ENCODE measurements at places on chromosomes 2 and 18.

GRCh38 chr2:208255557-208256106, 761 bp upstream of the IDH1 start:
- DNase-seq = no peak

GRCh38 chr2:121243821-121244460, 41.1 kb downstream of the TFCP2L1 start:
- DNase-seq = no peak

- DNase-seq = no peak
Observed at GRCh38 chr2:126586317-126586716, 69.6 kb upstream of the GYPC start.

GRCh38 chr2:36478332-36478738, 119.6 kb downstream of the FEZ2 start:
- no peak for DNase-seq

DNA sequence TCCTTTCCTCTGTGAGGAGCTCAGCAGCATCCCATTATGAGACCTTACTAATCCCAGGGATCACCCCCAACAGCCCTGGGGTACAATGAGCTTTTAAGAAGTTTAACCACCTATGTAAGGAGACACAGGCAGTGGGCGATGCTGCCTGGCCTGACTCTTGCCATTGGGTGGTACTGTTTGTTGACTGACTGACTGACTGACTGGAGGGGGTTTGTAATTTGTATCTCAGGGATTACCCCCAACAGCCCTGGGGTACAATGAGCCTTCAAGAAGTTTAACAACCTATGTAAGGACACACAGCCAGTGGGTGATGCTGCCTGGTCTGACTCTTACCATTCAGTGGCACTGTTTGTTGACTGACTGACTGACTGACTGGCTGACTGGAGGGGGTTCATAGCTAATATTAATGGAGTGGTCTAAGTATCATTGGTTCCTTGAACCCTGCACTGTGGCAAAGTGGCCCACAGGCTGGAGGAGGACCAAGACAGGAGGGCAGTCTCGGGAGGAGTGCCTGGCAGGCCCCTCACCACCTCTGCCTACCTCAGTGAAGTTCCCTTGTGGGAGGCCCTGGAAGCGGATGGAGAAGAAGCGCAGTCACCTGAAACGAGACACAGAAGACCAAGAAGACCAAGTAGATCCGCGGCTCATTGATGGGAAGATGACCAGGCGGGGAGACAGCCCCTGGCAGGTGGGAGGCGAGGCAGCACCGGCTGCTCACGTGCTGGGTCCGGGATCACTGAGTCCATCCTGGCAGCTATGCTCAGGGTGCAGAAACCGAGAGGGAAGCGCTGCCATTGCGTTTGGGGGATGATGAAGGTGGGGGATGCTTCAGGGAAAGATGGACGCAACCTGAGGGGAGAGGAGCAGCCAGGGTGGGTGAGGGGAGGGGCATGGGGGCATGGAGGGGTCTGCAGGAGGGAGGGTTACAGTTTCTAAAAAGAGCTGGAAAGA, 7.6 kb downstream of the PROC start:
- no peak for DNase-seq

DNA sequence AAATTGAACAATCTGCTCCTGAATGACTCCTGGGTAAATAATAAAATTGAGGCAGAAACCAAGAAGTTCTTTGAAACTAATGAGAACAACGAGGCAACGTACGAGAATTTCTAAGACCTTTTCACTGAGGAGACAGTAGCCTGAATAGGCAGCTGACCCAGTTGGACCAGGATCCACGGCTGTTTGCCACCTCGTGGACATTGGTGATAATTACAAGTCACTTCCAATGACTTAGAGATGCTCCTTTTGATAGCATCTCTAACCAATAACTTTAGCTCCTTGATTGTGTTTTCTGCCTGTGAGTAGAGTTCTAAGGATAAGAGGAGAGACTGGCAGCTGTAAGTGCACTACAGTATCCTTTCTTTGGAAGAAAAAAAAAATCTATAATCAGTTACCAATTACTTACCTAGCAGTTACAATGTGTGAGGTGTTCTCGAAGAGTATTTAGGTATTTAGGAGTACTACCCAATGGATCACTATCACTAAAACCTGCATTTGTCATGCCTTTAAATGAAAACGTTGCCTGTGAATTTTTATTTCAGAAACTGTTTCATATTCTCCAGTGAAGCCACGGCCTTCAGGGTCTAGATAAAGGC, 31.3 kb upstream of the CNTNAP5 start:
- no peak for DNase-seq

DNA sequence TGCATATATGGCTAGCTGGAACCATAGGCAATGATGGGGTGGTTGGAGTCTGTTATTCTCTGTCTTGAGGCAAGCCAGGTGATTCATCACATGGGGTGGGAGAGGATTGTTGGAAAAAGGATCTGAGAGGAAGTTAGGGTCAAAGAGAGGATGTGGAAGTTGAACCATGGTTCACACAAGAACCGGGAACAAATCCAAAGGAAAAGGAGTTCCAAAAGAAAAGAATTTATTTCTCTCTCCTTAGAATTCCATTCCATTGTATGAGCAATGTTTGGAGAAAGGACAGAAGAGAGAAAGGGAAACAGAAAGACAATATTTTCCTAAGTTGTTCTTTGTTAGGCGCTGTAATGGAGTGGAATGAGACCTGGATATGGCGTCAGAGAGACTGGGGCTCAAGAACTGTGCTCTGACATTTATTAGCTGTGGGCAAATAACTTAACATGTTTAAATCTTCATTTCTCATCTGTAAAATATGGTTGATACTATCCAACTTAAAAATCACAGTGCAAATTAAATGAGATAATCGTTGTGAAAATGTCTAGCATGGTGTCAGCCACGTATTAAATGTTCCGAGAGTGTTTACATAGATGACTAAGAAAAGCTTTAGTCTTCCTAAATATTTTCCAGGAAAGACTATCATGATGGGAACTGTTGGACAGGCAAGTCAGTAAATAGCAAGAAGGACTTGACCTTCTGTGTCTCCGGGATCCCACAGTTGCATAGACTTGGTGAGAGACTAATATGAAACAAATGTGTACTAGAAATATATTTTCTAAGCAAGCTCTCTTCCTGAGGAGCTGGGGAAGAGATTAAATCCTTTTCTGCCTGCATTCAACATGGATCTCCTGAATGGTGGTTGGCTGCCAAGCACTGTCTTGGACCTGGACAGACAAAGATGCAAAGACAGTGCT, 71.4 kb downstream of the TRIB2 start:
- no peak for DNase-seq

DNA sequence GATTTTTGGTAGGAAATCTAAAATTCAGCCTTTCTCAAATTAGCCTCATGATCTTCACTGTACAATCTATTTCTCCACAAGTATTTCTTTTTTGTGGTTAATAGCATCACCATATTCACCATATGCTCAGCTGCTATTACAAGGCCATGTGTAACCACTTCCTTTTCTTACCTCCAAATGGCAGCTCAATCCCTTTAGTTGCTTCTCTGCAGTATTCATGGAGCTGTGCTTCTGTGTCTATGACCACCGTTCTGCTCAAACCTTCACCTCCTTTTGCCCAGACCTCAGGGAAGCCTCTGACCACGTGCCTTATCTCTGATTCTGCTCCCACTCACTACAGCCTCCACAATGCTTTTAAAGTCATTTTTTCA, 126.7 kb upstream of the TMEM200C start:
- no peak for DNase-seq

Data from activated CD4-positive, alpha-beta T cell treated with anti-CD3 and anti-CD28 coated beads, Interleukin-2, Interleukin-4, amounts not matched to agents 100 ng/mL and 50 ng/mL, durations not matched to agents 16 hours and 8 hours (primary cell).